Suppressor macrophage (primary cell): ENCODE measurements at places on chromosomes 2 and 18.

- peak; percentile 68 for DNase-seq
These were observed 848 bp downstream of the TMSB10 start for GRCh38 chr2:84906108-84906899.

DNA sequence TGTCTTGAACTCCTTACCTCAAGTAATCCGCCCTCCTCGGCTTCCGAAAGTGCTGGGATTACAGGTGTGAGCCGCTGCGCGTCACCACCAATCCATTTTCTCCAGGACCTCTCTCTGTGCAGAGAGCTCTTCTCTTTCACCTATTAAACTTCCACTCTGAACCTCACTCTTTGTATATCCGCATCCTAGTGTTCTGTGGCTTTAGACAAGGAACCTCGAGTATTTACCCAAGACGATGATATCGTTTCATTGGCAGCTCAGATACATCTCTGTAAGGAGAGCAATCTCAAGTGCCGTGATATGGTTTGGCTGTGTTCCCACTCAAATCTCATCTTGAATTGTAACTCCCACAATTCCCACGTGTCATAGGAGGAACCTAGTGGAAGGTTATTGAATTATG, 15.1 kb upstream of the WDR33 start:
- no peak for DNase-seq

DNA sequence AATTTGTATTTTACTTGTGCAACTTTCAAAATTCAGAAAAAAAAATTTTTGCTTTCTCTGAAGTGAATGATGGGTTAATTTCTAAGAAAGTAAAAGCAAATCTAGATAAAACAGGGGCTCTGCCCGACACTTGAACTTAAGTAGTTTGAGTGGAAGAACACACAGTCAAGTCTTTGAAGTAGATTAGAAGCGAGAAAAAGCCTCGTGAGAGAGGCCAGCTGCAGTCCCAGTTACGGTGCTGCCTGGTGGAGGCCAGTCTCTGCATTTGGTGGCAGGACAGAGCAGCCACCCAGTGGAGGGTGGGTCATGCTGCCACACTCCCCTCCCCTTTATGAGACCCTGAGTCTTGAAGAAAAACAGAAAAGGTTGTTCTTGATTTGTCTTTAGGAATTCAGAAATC, 81.8 kb downstream of the INPP5D start:
- no peak for DNase-seq

DNA sequence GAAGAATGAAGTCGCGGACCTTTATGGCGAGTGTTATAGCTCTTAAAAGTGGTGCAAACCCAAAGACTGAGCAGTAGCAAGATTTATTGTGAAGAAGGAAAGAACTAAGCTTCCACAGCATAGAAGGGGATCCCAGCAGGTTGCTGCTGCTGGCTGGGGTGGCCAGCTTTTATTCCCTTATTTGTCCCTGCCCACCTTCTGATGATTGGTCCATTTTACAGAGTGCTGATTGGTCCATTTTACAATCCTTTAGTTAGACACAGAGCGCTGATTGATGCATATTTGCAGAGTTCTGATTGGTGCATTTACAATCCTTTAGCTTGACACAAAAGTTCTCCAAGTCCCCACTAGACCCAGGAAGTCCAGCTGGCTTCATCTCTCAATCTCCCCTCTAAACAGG, 36.3 kb upstream of the EN1 start:
- DNase-seq: no peak

- DNase-seq: no peak
These were observed 621.3 kb downstream of the XIRP2 start for GRCh38 chr2:167509586-167509985.

DNA sequence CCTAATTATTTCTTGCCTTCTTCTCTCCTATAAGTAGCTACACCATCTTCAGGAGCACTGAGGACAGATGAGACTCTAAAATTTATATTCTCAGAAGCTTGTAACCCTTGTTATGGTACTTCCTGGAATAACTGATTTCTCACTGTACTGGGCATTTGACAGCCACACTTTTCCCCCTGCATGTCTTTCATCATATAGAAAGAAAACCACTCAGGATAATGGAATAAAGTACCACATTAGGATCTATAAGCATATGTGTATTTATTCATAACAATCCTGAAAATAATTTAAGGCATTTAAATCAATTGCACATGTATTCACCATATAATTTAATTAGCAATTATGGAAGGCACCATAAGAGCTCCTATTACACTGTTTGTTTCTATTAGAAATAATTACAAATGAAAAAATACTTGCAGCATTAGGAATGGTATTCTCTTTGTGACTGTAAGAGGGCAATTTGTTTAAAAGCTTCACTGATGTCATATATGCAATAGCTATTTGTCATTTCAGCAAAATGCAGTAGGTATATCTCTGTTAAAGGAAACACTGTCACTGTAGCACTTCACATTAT, 216.9 kb upstream of the FSHR start:
- no peak for DNase-seq
